CD8-positive, alpha-beta memory T cell (primary cell): ENCODE measurements at places on chromosomes 11 and 22. TPM values are rescaled to one million over a fixed set of nuclear protein-coding genes. Genes with fewer than 3 reads are reported as not detected.

OMP gene
- not detected for total RNA-seq

MAJIN gene
- not detected for total RNA-seq

MICAL2 gene
- total RNA-seq = 147 TPM

DNA sequence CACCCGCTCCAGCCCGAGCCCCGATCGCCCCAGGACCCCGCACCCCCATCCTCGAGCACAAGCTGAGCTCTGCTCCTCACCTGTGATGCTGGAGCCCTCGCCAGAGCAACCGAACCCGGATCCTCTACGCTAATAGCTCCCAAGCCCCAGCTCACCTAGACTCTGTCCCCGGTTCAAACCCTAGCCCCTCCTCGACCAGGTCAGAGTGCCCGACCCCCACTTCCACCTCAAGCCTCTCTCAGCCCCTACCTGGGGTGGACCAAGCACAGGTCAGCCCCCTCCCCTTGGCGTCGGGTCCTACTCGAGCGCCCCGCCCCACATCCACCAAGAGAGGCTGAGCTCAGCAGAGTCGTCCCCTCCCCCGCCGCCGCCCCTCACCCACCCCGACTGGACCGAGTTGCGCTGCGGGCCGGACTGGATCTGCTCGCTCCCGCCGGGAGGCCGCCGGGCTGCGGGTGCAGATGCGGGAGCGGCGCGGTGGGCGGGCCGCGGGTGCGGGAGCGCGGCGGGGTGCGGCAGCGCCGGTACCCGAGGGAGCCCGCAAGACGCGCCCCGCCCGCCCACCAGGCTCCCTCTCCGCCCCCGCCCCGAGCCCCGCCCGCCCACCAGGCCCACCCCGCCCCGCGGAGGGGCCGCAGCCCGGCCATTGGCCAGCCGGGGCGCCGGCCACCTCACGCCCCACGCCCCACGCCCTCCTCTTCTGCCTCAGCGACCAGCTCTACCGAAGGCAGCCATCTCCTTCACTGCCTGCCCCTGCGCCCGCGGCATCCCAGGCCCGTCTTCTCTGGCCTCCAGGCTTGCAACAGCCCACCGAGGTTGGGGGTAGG lies 577 bp upstream of the DKK3 start:
- H3K4me3 ChIP-seq = no peak overlapping the region
- peaks cover 9% of the 10 kb centered on the region for H3K4me1 ChIP-seq

- no peak overlapping the region for H3K27ac ChIP-seq
- no peaks in the 10 kb centered on the region for H3K27me3 ChIP-seq
- no peaks in the 10 kb centered on the region for H3K36me3 ChIP-seq
- DNase-seq = no peak
These were observed 771.5 kb downstream of the DLG2 start for GRCh38 chr11:84855508-84856245.

GRCh38 chr11:123509737-123510578 lies 79.9 kb downstream of the GRAMD1B start:
- no peaks in the 10 kb centered on the region for H3K4me1 ChIP-seq
- no peaks in the 10 kb centered on the region for H3K36me3 ChIP-seq
- H3K27me3 ChIP-seq = no peaks in the 10 kb centered on the region
- H3K27ac ChIP-seq = no peak overlapping the region
- no peak overlapping the region for H3K4me3 ChIP-seq

- DNase-seq = no peak
- peaks cover 4% of the 10 kb centered on the region for H3K36me3 ChIP-seq
- H3K4me3 ChIP-seq = no peak overlapping the region
- H3K27me3 ChIP-seq = no peaks in the 10 kb centered on the region
- H3K4me1 ChIP-seq = peaks cover 6% of the 10 kb centered on the region
These were observed 47.0 kb downstream of the PACSIN2 start for GRCh38 chr22:42967933-42968332.

- no peak overlapping the region for H3K27ac ChIP-seq
- DNase-seq = no peak
- no peaks in the 10 kb centered on the region for H3K4me1 ChIP-seq
These were observed 11.5 kb upstream of the KMT5B start for GRCh38 chr11:68224606-68225005.
